Aorta (tissue), 5 donors: ENCODE measurements at places on chromosomes 16 and 17. TPM values are rescaled to one million over a fixed set of nuclear protein-coding genes. Genes with fewer than 3 reads are reported as not detected.

- DNase-seq = no peak
- H3K27ac ChIP-seq = no peak overlapping the region
- no peaks in the 10 kb centered on the region for H3K36me3 ChIP-seq
- H3K4me1 ChIP-seq = no peaks in the 10 kb centered on the region
Measured at GRCh38 chr16:47886631-47887415, 269.0 kb downstream of the ABCC12 start.

DNA sequence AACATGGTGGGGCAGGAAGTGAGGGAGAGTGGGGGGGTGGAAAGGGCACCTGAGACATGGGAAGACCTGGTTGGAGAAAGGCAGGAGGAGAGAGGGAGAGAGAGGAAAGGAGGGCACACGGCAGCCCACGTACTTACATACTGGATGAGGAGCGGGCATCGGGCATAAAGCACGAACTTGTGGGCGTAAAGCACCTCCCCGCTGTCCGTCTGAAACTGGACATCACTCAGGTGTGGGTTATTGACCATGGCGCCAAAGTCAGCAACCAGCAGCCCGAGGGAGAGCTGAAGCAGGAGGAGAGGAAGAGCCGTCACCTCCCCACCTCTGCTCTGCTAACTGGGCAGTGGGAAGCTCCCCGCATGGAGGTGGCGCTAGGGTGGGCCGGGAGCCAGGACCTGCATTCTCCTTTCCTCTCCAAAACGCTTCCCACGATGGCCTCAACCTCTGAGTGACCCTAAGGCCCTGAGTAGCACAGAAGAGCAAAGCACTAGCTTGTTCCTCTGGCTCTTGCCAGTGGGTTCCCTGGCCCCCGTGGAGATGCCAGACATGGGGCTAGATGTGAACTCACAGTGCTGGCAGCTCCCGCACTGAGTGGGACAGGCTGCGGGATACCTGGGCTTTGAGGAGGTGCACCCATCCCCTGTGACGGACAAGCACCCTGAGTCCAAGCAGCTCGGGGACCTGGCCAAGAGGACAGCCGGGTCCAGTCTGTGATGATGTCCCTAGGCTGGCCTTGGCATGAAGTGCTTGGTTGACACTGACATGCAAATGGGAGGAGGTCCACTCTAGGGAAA is 16.9 kb downstream of the SLX4 start:
- no peaks in the 10 kb centered on the region for H3K27me3 ChIP-seq
- H3K27ac ChIP-seq = no peak overlapping the region
- no peaks in the 10 kb centered on the region for H3K36me3 ChIP-seq
- no peak overlapping the region for H3K4me3 ChIP-seq
- no peaks in the 10 kb centered on the region for H3K4me1 ChIP-seq

- no peak for DNase-seq
- H3K27ac ChIP-seq = no peak overlapping the region
- H3K27me3 ChIP-seq = no peaks in the 10 kb centered on the region
- peaks cover 2% of the 10 kb centered on the region for H3K36me3 ChIP-seq
- H3K4me3 ChIP-seq = no peak overlapping the region
- H3K4me1 ChIP-seq = no peaks in the 10 kb centered on the region
Measured at GRCh38 chr17:2151358-2152033, 96.6 kb downstream of the HIC1 start.

The ABCA6 gene
- total RNA-seq = 31.6 TPM

The MLST8 gene
- total RNA-seq = 19.9 TPM

The ADAM11 gene
- total RNA-seq = 1.4 TPM

The CD300E gene
- total RNA-seq = 4.3 TPM

The CES5A gene
- not detected for total RNA-seq
